Activated CD8-positive, alpha-beta memory T cell treated with anti-CD3 and anti-CD28 coated beads for 48 hours (primary cell): ENCODE measurements at places on chromosomes 4 and X.

DNA sequence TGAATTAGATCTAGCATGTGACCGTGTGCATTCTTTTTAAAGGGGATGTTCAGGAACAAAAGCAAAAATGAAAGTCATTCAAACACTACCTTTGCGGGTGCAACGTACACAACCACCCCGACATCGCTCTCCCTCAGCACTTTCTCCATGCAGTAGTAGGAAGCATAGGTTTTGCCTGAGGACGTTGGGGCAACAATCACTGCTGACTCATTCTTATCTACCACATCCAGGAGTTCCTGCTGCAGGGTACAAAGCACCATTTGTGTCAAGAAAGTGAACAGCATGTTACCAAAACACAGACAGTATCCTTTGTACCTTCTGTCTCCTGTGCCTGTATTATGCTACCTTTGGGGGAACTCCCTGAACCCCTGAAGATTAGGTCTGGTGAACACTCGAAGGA lies 58.6 kb downstream of the DDX60L start:
- DNase-seq, result no peak

DNA sequence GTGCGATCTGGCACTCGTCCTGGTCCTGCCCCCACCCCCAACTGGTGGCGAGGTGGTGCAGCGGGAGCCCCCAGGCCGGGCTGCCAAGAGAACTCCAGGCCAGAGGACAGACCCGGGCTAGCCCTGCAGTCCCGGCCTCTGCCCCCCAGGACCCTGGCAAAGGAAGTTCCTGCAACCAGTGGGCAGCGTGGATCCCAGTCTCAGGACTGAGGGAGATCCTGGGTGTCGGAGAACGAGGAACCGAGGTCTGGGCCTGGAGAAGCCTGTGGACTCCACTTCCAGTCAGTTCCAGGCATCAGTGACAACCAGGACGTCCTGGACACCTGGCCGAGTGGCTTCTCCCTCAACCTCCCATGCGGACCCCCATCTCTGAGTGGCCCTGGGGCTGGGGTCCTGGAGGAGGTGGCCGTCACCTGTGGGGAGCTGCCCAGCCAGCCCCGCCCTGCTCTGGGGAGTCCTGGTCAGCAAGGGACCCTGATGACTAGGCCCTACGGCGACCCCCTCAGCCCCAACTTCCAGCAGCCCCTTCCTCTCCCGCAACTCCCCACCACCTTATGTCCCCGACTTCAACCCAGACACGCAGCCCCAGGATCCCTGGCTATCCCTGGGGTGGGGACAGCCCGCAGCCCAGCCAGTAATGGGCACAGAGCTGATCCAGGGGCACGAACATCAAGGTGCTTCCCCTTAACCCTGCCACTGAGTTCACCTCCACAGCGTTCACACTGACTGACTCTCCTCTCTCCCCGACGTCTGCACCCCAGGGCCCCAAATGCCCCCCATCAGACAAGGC lies 53.7 kb upstream of the NKX1-1 start:
- no peak for DNase-seq

DNA sequence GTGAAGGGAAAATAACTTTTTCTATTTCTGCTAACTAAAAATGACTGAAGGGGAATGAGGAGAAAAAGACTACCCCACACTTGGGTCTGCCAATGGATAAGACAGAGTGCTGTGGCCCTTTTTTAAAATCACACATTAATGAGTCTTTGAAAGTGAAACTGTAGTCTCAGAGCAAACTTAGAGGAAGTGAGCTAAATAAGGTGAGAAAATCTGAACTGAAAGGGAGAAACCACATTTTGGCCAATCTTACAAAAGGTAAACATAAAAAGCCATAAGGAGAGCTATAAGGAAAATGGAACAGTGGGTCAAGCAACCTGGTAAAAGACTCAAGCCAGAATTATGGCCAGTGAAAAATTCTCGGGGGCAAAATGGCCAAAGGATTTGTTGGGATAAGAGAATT lies 755.1 kb upstream of the IGFBP7 start:
- DNase-seq, result no peak

GRCh38 chrX:126170720-126171119 lies 4.6 kb upstream of the DCAF12L2 start:
- DNase-seq, result no peak

- DNase-seq, result no peak
Measured at GRCh38 chr4:24244663-24245490, 339.5 kb downstream of the DHX15 start.

DNA sequence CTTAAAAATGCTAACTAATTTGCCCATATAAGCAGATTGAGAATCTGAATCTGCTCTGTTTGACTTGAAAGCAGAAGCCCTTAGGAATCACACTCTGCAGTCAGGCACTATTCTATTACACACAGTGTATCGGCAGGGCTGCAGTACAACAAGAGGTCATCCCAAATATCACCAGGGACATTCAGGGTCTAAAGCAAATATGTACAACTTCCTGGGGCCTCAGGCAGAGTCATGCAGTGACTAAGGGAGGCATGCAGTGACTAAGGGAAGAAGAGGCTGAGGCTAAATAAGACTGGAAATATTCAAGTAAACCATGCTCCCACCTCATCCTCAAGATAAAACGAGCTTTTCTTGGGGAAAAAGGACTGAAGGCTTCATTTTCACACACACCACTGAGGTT lies 20.9 kb downstream of the MAPK10 start:
- DNase-seq, result no peak

- no peak for DNase-seq
Measured at GRCh38 chr4:59553721-59554091, 1646.4 kb upstream of the ADGRL3 start.

DNA sequence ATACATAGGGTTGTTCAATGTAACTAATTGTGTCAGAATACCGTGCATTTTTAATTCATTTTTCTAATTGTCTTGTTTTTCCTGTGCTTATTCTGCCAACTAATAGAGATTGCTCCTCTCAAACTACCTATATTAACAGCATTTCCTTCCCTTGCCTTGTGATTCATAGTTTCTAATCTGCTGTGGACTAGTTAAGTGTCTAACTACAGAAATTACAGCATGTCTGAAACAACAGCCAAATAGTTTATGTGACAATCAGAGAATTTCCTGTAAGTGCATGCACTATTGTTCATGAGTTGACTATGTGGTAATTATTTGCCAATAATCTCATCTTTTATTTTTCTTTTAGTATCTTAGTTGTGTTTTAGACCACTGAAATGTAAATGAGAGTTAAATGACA lies 4.1 kb upstream of the SEC24B start:
- no peak for DNase-seq

GRCh38 chr4:167688660-167689142 lies 403.6 kb upstream of the ANXA10 start:
- no peak for DNase-seq

DNA sequence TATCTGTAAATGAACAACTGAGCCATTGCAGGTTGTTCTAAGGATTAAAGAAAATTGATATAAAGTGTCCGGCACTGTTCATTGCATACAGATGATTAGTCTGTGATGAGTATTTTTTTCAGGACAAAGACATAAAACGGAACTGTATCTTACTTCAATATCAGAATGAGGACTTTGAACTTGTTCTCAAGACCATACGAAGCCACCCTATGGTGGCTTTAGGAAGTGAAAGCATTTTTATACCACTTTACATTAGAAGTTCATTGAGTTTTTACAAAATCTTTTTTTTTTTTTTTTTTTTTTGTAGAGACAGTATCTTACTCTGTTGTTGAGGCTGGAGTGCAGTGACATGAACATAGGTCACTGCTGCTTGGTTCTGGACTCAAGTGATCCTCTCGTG lies 45.2 kb upstream of the TRIM2 start:
- DNase-seq, result no peak

DNA sequence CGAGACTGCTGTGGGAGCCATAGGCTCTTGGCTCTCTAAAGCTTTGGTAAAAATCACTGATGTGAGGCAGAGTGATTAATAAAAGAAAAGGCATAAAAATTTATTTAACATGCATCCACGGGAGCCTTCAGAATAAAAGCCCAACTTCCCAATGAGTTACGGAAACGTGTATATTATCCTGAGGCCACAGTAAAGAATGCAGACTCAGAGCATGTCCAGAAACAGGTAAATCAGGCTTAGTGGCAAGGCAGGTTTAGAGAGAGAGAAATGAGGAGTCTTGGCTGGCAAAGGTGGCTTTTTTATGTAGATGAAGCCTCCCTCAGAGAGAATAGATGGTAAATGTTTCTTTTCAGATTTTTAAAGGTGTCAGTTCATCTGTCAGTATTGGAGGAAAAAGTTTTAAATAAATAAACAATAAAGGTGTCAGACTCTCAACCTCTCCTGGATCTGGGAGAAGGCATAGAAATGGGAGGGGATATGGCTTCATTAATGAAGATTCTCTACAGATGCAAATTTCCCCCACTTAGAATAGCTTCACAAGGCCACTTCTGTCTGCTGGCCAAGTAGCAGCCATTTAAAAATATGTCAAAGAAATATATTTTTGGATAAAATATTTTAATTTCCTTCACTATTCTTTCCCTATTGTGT lies 24.0 kb downstream of the C4orf51 start:
- no peak for DNase-seq

DNA sequence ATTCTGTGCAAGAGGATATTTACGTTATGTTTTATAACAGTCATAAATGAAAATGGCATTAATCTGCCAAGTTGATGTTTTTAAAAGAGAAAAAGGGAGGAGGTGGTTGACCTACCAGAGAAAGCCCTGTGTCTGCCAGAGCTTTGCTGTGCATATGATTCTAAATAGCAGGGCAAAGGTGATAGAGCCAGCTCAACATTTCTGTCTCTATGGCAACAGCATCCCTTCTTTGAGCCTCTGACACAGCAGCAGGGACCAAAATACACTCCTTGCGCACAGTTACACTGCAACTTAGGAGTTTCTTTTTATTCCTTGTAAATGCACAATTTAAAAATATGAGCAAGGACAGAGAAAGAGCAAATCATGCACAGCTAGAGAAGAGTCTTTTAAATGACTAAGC lies 133.3 kb upstream of the RAI2 start:
- DNase-seq, result no peak

- DNase-seq, result no peak
Measured at GRCh38 chr4:150078041-150078578, at the start of gene DCLK2. Gene DCLK2 (plus strand): TSS chr4:150078445. CDS start chr4:150079028, 583 bp downstream.

GRCh38 chr4:142121448-142122350 lies 485.3 kb downstream of the IL15 start:
- no peak for DNase-seq

DNA sequence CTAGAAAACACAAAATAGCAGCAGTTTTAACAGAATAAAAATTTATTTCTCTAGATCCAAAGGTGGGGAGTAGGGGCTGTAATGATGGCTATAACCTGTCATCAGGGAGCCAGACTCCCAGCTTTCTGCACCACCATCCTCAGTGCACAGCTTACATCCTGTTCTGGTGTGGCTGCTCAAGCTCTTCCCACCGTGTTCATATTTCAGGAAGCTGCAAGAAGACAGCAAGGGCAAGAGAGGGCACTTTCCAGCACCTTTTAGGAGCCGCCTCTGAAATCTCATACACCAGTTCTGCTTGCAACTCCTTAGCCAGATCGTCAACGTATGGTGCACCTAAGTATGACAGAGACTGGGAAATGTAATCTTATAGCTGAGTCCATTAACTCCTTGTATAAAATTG lies 253.7 kb downstream of the CENPC start:
- no peak for DNase-seq
